Iris pigment epithelial cell (primary cell): ENCODE measurements at places on chromosomes 16 and 17.

DNA sequence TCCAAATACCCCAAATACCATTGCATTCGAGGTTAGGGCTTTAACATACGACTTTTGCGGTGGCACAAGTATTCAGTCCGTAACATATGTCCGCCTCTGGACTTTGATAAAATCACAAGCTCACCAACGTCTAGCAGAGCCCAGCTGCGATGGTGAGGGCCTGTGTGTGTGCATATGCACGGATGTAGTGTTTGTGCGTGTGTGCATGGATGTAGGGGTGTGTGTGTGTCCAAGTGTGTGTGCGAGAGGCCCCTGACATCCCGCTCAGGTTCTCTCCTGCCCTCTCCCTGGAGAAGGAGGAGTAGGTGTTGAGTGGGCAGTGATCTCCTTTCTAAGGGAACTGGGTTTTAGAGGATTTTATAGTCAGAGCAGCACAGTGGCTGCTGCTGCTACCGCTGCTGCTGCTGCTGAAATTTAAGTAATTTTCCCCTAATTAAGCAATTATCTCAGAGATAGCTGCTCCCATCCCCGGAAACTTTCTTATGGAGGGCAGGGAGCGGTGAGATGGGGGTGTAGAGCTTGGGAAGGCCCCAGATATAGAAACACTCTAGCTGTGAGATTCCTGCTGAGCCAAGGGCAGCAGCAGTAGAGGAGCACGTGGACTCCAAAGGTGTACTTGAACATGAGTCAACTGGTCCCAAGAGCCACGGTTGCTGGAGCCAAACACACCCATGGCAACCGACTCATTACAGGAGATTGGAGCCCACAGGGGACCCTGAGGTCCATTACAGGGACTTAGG is 121.7 kb upstream of the SDK2 start:
- DNase-seq: no peak

GRCh38 chr17:40340880-40341807 is 23.4 kb downstream of the GJD3 start:
- peak; percentile 79 for DNase-seq

GRCh38 chr16:17802571-17802970 is 331.8 kb upstream of the XYLT1 start:
- no peak for DNase-seq

GRCh38 chr17:925817-926216 is 53.8 kb downstream of the NXN start:
- no peak for DNase-seq

GRCh38 chr17:27578718-27579085 is 52.3 kb upstream of the LGALS9 start:
- peak; percentile 75 for DNase-seq

GRCh38 chr16:18933501-18933900 is 7.3 kb upstream of the SMG1 start:
- DNase-seq: no peak

- peak; percentile 51 for DNase-seq
Observed at GRCh38 chr17:57548421-57549410, 196.4 kb downstream of the CCDC182 start.

GRCh38 chr17:78027121-78027520 is 68.6 kb downstream of the TNRC6C start:
- no peak for DNase-seq

GRCh38 chr16:50185005-50185505 is 31.9 kb downstream of the TENT4B start:
- peak; percentile 77 for DNase-seq

- DNase-seq: peak; percentile 92
Observed at GRCh38 chr17:80544655-80545498, at the start of gene RPTOR. TSS of gene RPTOR (plus strand) at chr17:80544838. CDS start at chr17:80545630, 792 bp downstream.

DNA sequence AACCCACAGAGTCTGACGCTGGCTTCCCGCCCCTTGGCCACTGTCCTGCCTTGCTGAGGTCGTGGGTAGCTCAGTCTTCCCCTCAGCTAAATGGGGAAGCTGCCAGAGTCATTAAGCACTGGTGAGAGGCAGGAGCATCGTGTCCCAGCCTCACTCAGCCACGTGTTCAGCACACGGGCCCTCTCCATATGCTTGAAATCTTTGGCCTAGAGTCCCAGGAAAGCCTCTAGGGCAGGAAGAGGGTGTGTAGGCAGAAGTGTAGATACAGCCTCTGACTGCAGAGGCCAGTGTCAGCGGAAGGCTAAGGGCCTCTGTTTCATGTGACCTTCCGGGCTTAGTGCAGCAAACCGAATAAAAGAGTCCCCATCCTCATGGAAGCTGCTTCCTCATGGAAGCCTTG is 4.1 kb downstream of the DHODH start:
- DNase-seq: no peak
